Activated CD8-positive, alpha-beta memory T cell treated with anti-CD3 and anti-CD28 coated beads, Interleukin-2, amount 50 U/mL, for 4 hours (primary cell): ENCODE measurements at places on chromosomes 11 and 22.

GRCh38 chr11:130881475-130882137, 34.7 kb downstream of the SNX19 start:
- no peak for DNase-seq

GRCh38 chr11:119795690-119796089, 66.7 kb upstream of the NECTIN1 start:
- DNase-seq: no peak

- no peak for DNase-seq
Observed at GRCh38 chr11:73542175-73542574, 55.7 kb downstream of the FAM168A start.

GRCh38 chr11:79461144-79461543, 20.3 kb upstream of the TENM4 start:
- DNase-seq: no peak

DNA sequence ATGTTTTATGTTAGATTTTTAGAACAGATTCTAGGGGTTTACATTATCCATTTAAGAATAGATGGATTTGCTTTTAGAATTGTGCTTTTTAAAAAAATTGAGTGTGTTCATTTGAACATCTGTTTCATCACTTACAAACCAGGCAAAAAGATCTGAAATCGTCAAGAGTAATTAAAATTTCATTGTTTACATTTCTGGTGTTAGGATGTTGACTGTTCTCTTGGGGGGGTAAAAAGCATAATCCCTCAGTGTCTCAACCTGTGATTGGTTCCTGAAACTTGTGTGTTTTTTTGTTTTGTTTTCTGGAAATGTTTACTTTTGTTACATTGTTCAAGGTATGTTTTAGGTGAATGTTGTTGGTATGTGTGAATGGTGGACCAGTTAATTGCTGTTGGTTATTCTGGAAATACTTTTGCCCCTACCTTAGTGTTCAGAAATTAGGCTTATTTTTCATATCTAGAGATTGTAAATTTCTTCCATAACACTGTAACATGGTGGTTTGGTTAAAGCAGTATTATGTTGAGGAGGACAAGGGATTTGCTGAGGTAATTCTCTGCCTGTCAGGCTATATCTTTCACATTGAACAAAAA, 4.8 kb downstream of the PCF11 start:
- DNase-seq: no peak

DNA sequence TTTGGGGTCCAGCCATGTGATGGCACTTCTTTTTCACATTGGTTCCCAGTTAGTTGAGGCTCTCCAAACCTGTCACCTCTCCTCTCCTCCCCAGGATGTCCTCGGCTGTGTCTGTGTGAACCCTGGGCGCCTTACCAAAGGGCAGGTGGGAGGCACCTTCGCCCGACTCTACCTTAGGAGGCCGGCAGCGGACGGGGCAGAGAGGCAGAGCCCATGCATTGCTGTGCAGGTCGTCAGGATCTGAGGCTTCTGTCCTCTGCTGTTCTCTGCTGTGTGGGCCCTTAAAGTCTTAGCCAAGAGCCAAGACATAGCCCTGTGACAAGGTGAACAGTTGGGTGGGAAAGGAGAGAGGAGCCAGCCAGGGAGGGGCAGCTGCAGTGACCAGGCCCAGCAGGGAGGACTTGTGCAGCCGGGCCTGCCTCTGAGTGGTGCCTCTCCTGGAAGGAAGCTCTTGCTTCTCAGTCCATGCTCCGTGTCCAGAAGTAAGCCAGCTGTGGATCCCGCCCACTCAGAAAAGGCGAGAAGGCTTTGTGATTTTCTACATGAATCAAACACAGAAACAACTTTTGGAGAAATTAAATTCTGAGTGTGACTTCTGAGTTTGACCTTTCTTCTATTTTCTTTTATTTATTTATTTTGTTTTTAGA, 17.5 kb upstream of the CDC42EP2 start:
- no peak for DNase-seq

DNA sequence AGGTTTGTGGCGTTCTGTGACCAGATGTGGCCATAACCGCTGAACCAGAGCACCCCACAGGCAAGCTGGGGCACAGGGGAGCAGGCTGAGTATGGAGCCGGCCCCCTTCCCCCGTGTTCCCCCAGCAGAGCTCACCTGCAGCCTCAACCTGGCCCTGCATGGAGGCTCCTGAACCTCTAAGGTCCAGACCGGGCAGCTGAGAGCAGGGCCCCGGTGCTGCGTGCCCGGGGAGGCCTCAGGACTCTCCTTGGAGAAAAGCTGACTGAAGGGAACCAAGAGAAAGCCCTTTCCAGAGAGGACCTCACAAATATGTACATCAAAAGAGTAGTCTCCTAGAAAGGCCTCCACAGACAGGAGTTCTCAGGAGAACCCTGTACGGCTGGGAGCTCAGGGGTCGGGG, 17.4 kb upstream of the IGSF22 start:
- DNase-seq: no peak

DNA sequence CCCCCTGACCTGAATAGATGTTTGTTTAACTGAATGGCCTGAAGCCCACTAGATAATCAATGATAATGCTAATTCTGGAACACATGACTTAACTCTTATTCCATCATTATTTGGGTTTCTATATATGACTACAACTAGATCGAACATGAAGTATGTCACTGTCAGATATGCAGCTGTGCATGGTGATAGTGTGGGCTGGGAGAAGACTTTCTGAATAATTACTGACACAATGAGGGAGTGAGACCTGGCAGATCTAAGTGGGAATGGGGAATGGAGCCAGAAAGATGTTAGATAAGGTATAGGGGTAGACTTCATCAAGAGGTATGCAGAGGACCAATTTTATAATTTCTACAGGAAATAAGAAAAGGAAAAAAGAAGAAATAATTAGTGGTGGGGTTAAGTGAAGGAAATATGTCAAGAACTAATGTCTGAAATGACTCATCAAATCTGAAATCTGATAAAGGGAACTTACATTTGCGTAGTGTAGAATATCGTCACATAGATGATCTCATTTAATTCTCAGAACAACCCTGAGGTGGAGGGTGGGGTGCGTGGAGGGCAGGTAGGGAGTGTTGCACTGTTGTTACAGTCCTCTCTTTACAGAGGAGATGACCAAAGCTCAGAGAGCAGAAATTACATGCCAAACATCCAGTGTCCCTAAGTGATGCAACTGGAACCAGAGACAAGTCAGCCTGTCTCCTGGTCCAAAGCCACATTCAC, 68.2 kb upstream of the EED start:
- DNase-seq: peak; percentile 19

DNA sequence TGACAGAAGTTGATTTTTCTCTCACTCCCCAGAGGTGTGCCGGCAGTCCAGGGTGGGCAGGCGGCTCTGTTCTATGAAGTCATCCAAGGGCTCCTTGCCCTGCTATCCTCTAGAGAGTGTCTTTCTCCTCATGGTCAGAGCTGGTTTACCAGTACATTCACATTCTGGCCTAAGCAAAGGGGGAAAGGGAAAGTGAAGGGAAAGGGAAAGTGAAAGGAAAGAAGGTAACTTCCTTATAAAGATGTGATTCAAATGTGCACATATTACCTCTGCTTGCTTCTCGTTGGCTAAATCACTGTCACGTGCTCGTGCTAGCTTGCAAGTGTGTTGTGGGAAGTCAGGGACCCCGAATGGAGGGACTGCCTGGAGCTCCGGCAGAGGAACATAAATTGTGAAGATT, 2.9 kb upstream of the HTATIP2 start:
- no peak for DNase-seq

GRCh38 chr11:57348052-57348451, 9.9 kb downstream of the P2RX3 start:
- DNase-seq: no peak

DNA sequence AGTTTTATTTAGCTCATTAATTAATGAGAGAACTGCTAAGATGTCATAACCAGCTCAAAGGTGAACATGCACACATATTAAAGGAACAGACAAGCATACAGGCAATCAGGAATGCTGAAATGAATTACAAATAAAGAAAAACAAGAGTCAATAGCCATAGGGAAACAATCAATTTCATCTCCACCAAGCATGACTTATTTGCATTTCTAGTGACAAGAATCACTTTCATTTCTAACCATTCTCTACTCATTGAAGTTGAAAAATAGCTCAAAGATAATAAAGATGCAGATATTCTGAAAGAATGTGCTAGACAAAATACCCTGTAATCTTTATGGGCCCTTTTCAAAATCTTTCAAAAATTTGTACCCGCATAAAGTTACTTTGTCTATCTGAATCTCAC, 23.2 kb downstream of the ISX start:
- DNase-seq: no peak

DNA sequence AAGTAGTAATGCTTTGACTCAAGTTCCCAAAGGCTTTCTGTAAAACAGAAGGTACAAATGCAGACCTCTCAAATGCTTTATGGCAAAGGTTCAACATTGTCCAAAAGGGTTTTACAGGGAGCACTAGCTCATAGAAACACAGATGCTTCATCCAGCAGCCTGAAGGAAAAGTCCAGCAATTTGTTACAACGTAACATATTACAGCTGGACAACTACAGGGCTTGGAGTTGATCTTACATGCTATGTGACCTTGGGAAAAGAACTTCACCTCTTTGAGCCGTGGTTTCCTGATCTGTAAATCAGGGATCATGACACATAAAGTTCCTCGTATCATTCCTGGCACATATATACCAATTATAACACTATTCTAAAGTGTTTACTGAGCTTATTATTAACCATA, 84.9 kb downstream of the DDIAS start:
- no peak for DNase-seq

- peak; percentile 29 for DNase-seq
Observed at GRCh38 chr11:134261626-134262488, 8.5 kb downstream of the ACAD8 start.

DNA sequence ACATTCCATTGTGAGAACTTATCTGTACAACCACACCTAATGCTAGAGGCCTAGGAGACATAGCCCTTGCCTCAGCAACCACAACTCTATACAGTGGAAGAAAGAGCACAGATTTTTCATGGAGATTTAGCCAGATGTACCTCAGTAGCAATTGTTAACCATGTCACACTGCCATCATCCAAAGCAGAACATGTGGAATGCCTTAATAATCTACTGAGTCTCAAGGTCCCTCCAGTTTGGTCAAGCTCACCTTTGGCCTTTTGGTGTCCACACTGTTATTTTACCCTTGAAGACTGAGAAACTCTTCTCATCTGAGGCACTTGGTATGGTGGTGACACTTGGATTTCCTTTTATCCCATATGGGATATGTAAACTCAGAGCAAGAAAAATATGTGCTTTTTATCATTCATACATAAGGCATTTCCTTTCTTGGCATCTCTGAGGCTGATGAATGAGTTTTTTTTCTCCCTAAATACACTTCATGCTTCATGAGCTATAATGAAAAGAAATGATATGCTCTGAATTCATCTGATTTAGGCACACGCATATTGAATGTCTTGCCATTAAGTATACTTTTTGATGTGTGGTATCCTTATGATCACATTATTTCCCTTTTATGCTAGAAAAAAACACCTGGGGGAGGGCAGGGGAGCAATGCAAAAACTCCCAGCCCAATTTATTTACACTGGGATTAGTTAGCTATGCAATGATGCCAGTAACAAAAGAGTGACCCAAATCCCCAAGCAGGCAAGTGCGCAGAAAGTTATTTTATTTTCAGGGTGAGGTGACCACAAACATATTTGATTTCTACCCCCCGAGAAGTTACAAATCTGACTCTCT, 63.3 kb upstream of the ME3 start:
- no peak for DNase-seq

DNA sequence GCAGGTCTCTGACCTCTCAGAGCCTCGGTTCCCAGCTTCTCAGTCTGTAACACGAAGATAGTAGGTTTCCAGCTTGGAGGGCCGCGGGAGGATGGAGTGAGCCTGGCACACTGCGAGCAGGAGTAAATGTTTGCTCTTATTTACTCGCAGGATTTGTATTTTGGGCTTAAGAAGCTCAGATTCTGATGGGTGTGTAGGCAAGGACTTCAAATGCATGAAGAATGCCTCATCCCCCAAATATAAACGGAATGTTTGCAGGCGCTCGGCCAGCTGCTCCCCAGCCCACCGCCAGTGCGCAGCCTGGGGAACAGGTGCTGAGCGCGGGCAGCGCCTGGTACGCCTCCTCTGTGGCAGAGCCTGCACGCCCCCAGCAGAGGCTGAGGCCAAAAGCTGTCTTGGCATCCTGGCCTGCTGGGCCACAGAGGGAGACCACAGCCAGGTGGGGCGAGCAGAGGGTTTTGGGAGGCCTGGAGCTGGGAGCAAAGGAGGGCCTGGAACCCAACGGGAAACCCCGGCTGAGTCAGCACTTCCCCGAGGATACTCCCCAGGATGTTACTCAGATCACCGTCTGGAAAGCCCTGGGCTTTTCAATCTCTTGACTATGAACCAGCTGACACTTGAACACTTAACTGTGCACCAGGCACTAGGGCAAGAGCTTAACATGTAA, 9.4 kb downstream of the EHD1 start:
- DNase-seq: no peak

- no peak for DNase-seq
Observed at GRCh38 chr11:62217191-62217748, 8.8 kb downstream of the SCGB2A1 start.

DNA sequence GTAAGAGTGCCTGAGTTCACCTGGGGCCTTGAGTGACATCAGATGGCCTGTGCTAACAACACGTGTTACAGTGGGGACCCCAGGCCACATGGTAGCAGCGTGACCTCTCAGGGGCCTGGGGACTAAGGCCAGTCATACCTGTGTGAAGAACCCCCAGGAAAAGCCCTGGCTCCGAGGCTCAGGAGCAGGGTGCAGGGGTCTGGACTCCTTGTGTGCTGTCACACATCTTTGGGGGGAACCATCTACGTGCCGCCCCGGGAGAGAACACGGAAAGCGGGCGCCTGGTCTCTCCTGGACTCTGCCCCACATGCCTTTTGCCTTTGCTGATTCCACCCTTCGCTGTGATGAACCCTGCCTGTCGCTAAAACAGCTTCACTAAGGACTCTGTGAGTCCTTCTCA, 48.7 kb downstream of the SHANK2 start:
- no peak for DNase-seq

DNA sequence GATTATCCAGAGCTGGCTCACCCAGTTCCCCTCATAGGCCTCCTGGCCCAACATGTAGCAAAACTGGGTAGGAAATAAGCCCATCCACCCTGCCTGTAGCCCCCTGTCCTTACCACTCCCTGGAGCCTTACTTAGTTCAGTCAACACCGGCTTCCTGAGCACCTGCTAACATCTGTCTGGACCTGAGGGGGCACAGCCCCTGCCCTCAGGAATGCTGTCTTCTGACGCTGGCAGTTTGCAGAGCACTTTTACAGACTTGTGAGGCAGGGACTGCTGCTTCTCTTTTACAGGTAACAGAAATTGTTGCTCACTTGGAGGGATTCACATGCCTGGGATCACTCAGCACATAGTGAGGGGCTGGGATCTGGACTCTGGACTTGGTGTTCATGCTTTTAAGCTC, 152.0 kb upstream of the TBCEL start:
- no peak for DNase-seq

GRCh38 chr22:42277988-42278776, 7.7 kb upstream of the TCF20 start:
- peak; percentile 4 for DNase-seq

GRCh38 chr11:59173964-59174663, 2.2 kb downstream of the DTX4 start:
- DNase-seq: no peak

- peak; percentile 27 for DNase-seq
Observed at GRCh38 chr22:50399751-50400331, 56.7 kb downstream of the PPP6R2 start.
